ENCODE measurements at places on chromosomes 4 and X.

DNA sequence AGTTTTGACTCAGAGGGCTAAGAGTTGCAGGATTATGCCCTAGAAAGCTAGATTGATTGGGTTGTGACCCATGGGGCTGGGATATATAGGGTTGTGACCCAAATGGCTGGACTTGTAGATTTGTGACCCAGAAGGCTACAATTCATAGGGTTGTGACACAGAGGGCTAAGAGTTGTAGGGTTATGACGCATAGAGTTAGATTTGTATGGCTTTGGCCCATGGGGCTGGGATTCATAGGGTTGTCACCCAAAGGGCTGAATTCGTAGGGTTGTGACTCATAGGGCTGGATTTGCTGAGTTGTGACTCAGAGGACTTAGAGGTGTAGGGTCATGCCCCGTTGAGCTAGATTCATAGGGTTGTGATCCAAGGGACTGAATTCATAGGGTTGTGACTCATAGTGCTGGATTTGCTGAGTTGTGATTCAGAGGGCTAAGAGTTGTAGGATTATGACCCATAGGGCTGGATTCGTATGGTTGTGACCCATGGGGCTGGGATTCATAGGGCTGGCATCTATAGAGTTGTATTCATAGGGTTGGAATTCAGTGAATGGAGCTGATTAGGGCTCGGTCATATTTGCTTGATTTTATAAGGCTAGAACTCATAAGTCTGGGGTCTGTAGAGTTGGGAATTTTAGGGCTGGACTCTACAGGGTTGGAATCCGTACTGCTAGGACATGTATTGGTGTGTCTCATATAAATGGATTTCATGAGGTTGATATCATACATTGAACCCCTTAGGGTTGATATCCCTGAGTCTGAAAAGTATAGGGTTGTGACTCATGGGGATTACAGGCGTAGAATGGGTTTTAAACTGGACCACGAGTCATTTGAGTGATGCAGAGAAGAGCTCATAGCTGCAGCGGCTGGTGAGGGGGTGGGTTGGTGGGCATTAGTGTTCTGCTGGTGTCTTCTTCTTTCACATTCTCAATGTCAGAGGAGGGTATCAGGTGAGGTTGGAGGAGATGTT, 125.7 kb downstream of the CRLF2 start:
- no peak for DNase-seq

GRCh38 chrX:2500091-2500802, 529 bp downstream of the DHRSX start:
- no peak for DNase-seq

GRCh38 chr4:139635966-139636365, 29.7 kb upstream of the MGST2 start:
- no peak for DNase-seq

DNA sequence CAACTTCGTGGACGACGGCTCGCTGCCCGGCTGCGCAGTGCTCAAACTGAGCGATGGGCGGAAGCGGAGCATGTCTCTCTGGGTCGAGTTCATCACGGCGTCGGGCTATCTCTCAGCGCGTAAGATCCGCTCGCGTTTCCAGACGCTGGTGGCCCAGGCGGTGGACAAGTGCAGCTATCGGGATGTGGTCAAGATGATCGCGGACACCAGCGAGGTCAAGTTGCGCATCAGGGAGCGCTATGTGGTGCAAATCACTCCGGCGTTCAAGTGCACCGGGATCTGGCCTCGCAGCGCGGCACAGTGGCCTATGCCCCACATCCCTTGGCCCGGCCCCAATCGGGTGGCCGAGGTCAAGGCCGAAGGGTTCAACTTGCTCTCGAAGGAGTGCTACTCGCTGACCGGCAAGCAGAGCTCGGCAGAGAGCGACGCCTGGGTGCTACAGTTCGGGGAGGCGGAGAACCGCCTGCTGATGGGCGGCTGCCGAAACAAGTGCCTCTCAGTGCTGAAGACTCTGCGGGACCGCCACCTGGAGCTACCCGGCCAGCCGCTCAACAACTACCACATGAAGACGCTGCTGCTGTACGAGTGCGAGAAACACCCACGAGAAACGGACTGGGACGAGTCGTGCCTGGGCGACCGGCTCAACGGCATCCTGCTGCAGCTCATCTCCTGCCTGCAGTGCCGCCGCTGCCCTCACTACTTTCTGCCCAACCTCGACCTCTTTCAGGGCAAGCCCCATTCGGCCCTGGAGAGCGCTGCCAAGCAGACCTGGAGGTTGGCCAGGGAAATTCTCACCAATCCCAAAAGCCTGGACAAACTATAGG, 1.5 kb downstream of the MAB21L2 start:
- DNase-seq = no peak

GRCh38 chr4:152992027-152992426, 55.9 kb downstream of the FHDC1 start:
- no peak for DNase-seq

GRCh38 chr4:157918036-157918832, 254.6 kb downstream of the GASK1B start:
- no peak for DNase-seq

- no peak for DNase-seq
These were observed 117.7 kb downstream of the SMIM20 start for GRCh38 chr4:26031704-26032103.

DNA sequence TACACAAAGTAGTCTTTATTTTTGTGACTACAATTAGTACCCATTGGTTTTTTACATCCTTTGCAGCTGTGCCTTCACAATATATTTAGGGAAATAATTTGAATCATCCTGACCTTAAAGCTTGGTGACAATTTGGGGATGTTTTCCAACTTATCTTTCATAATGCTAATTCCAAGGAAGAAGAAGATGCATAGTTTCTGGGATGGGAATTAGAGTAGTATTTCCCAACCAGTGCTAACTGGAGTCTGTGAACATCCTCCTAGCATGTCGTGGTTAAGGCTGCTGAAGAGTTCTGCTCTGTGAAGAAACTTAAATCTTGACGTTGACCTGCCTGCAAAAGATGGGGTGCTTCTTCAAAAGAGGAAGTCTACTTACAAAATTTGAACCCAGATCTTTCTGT, 173.5 kb downstream of the ANK2 start:
- DNase-seq = no peak

DNA sequence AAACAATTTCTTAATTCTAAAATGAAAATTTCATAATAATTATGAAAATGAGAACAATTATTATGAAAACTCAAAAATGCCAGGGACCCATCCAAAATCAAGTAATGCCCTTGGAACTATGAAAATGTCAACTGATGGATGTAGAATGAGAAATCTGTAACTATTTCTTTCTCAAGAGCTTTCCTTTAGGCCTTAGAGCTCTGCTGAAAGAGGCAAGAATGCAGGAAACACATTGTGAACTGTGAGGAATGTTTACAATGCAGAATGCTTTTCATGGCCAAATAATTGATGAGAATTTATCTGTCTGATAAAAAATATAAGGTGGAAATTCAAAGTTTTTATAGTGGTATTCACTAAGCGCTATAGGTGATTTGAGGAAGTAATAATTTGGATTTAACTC, 207.1 kb upstream of the PCDH18 start:
- no peak for DNase-seq

DNA sequence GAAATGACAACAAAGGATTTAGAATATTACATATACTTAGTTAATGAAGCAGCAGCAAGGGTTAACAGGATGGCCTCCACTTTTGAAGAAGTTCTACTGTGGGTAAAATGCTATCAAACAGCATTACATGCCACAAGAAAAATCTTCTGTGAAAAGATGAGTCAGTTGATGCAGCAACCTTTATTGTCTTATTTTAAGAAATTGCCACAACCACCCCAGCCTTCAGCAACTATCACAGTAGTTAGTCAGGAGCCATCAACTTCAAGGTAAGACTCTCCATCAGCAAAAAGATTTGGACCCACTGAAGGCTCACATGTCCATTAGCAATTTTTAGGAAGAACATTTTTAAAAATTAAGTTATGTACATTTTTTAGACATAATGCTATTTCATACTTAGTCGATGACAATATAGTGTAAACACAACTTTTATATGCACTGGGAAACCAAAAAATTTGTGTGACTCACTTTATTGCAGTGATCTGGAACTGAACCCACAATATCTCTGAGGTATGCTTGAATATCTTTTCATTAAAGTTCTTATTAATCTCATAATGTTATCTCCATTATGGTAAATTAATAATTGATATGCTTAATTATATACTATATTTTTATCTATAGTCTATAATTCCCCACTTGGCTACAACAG, 81.2 kb downstream of the SPCS3 start:
- DNase-seq = no peak

DNA sequence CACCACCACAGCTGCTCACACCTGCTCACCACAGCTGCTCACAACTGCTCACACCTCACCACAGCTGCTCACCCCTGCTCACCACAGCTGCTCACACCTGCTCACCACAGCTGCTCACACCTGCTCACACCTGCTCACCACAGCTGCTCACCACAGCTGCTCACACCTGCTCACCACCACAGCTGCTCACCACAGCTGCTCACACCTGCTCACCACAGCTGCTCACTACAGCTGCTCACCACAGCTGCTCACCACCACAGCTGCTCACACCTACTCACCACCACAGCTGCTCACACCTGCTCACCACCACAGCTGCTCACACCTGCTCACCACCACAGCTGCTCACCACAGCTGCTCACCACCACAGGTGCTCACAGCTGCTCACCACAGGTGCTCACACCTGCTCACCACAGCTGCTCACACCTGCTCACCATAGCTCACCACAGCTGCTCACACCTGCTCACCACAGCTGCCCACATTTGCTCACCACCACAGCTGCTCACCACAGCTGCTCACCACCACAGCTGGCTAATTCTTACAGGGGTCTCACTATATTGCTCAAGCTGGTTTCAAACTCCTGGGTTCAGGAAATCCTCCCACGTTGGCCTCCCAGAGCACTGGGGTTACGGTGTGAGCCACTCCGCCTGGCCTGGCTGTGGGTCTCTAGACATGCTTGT, 30.4 kb upstream of the CPLX1 start:
- DNase-seq = no peak

DNA sequence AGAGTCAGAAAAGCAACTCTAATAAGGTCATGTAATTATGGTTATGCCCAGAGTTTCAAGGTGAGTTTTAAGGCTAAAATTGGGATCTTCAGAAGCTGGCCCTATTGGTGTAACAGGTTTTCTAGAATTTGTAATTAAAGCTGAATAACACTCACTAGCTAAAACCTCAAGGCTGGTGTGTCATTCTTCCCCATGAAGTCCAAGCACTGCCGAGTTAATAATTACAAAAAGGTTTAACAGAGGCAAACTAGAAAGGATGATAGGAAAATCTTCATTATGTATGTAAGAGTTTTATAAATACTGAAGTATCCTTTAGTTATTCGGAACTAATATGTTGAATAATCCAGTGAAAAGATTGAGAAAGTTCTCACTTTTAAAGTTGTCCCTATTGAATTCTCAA, 34.3 kb downstream of the MXRA5 start:
- no peak for DNase-seq

DNA sequence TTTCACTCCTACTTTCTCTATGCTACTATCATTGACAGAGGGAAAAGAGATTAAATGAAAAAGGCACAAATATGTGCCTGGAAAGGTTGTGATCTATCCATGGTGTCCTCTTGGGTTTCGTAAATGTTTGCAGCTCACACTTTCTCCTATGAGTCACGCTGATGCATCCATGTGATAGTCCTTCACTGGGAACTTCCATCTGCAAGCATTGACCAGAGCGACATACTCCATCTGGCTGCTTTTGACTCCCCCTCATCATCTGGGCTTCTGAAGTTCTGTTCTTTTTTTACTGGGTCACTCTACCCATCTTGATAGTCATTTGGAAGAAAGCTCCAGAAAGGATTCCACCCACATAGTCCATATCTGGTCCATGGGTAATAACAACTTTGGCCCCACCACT, 84.7 kb upstream of the NDST3 start:
- DNase-seq = no peak

DNA sequence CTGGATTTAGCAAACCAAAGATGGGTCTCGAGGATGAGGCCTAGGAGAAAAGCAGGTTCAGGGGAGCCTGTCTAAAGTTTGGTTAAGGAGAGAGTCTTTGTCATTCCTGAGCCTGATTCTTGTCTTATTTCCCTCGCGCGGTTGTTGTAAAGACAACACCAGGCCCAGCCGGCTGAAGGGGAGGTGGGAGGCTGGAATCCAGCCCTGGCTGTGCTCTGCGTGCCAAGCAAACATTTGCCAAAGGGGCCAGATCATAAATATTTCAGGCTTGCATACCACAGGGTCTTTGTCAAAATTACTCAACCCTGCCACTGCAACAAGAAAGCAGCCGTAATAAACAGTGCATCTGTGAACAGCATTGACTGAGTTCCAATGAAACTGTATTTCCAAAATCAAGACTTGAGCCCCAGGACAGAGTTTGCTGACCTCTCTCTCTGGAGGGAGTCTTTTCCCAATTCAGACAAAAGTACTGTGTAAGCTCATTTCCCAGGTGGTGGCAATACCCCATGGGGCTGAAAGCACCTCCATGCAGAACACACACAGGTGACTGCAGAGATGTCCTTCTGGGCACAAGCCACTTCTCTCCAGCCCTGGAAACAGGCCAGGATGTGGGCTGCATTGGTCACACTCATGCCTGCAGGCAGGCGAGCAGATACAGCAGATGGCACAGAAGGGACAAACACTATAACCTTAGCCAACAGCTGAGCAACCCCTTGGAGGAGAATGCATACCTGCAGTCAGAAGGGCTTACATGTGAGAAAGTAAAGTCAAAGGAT, 320.3 kb downstream of the STK32B start:
- DNase-seq = no peak
